ENCODE measurements at places on chromosomes 4 and X. TPM values are rescaled to one million over a fixed set of nuclear protein-coding genes. Genes with fewer than 3 reads are reported as not detected.

DNA sequence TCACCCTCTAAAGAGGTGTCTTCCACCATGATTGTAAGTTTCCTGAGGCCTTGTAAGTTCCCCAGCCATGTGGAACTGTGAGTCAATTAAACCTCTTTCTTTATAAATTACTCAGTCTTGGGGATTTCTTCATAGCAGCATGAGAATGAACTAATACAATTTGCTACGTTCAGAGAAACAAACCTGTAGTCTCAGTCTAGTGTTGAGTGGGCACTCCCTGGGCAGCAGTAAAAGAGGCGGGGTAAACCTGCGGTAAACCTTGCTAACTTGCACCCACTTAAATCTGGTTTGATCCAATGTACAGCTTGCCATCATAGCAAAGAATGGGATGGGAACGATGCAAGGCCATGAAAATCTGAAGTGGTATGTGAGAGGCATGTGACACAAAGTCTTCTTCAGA is 22.4 kb downstream of the GRXCR1 start:
- no peak for DNase-seq

DNA sequence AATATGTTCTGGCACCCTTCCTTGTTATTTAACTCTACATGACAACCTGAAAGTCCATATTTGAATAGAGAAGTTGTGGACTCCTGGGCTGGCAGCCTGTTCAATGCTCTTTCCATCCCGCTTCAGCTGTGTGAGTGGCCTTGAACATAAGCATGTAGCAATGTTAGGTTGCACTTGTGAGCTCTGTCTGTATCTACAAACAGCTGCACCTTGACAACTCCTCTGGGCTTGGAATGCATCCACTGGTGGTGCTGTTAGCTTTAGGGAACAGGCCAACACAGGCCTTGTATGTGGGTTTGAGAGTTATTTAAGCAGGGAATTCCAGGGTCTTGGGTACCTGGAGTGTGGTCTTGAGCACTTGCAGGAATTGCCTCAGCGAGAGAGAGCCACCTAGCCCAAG is 141.2 kb downstream of the DTHD1 start:
- no peak for DNase-seq

GRCh38 chr4:128475597-128475996 is 188.0 kb upstream of the PGRMC2 start:
- no peak for DNase-seq

- DNase-seq, result no peak
These were observed 9.6 kb upstream of the AMTN start for GRCh38 chr4:70508801-70509200.

- no peak for DNase-seq
These were observed 7.6 kb downstream of the DLG3 start for GRCh38 chrX:70452143-70452733.

DNA sequence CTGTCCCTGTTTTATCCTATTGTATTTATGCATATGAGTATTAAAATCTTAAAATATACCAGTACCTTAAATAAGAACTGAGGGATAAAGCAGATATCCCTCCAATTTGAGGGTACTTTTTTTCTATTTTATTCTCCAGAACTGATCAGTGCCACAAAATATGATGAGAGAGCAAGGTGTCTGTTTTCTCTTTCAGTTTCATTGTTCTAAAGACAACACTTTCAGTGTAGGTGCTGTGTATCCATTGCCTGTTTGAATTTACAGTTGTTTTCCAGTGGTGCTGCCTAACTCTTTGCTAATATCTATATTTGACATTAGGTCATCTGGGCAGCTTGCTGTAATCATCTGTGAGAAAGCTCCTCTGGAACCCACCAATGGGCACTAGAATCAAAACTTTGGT is 394.7 kb downstream of the IL1RAPL1 start:
- no peak for DNase-seq

- no peak for DNase-seq
These were observed 95.1 kb downstream of the ARSF start for GRCh38 chrX:3136161-3136961.

DNA sequence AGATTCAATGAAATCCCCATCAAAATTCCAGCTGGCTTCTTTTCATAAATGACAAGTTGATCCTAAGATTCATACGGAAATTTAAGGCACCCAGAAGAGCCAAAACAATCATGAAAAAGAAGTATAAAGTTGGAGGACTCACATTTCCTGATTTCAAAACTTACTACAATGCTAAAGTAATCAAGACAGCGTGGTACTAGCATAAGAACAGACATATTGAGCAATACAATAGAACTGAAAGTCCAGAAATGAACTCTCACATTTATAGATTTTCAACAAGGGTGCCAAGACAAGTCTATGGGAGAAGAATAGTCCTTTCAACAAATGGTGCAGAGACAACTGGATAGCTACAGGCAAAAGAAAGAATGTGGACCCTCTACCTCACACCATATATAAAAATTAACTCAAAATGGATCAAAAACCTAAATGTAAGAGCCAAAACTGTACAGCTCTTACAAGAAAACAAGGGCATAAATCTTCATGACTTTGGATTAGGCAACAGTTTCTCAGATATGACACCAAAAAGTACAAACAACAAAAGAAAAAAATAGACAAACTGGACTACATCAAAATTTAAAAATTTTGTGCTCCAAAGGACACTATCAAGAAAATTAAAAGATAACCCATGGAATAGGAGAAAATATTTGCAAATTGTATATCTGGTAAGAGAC is 28.5 kb downstream of the SASH3 start:
- no peak for DNase-seq

- no peak for DNase-seq
These were observed 4.8 kb upstream of the SH3BP2 start for GRCh38 chr4:2788101-2788500.

- DNase-seq, result no peak
These were observed 42.0 kb downstream of the MAP7D3 start for GRCh38 chrX:136209016-136209738.

- no peak for DNase-seq
These were observed 200.9 kb upstream of the DIAPH2 start for GRCh38 chrX:96483647-96484160.

GRCh38 chrX:41722816-41723618 is 964 bp upstream of the GPR82 start:
- DNase-seq, result no peak

- DNase-seq, result no peak
These were observed 7.2 kb downstream of the SCARB2 start for GRCh38 chr4:76206222-76206942.

DNA sequence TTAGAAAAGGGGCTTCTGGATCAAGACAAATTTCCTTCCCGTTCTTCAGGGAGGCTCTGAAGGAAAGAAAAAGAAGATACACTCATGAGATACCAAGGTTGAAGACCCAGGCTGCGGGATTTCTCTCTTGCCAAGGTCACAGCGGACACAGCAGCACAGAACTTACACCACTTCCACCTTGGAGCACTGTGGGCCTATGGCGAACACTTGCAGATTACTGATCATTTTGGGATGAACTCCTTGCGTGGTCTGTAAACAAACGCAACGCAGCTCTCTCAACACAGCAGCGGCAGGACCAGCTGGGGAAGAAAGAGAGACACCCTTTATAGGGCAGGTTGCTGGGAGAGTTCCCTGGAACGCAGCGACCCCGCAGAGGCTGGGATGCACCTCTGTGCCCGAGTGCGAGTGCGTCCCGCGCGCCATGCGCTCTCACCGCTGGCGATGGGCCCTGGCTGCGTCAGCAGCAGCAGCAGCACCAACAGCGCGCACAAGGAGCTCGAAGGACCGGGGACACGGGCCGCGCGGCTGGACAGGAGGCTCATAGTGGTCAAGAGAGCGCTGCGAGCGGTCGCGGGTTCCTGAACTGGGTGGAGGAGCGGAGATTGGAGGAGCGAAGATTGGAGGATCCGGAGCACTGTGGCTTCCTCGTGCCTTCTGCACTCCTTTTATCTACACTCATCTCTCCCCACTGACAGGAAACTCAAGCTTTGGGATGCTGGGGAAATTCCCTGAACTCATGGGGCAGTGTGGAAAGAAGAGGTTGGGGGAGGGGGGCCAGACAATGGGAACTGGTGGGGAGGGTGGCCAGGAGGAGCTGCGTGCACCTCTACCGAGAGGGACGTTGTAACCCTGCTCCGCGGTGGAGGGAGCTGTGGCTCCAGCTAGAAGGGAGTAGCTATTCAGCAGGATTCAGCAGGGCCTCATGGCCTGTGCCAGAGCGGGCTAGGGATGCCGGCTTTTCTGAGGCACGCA is at the start of gene CXCL5:
TSS of gene CXCL5 (minus strand) at position 638 of the 972 bp plus-strand sequence. CDS start at position 542, 96 bp downstream.
- peak; percentile 78 for DNase-seq

GRCh38 chrX:118225711-118226428 is 109.3 kb upstream of the KLHL13 start:
- no peak for DNase-seq

DNA sequence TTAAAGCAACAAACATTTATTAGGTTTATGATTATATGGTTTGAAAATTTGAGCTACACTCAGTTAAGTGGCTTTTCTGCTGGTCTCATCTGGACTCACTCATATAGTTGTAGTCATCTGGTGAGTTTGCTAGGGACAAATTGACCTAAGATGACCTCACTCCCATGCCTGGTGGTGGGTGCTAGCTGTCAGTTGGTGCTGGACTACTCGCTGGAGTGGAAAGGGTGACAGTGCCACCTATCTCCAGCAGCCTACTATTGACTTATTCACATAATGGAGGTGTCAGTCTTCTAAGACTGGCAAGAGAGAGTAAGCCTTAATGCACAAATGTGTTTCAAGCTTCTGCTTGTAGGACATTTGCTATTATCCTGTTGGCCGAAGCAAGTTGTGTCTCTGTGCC is 88.2 kb downstream of the TASL start:
- no peak for DNase-seq

DNA sequence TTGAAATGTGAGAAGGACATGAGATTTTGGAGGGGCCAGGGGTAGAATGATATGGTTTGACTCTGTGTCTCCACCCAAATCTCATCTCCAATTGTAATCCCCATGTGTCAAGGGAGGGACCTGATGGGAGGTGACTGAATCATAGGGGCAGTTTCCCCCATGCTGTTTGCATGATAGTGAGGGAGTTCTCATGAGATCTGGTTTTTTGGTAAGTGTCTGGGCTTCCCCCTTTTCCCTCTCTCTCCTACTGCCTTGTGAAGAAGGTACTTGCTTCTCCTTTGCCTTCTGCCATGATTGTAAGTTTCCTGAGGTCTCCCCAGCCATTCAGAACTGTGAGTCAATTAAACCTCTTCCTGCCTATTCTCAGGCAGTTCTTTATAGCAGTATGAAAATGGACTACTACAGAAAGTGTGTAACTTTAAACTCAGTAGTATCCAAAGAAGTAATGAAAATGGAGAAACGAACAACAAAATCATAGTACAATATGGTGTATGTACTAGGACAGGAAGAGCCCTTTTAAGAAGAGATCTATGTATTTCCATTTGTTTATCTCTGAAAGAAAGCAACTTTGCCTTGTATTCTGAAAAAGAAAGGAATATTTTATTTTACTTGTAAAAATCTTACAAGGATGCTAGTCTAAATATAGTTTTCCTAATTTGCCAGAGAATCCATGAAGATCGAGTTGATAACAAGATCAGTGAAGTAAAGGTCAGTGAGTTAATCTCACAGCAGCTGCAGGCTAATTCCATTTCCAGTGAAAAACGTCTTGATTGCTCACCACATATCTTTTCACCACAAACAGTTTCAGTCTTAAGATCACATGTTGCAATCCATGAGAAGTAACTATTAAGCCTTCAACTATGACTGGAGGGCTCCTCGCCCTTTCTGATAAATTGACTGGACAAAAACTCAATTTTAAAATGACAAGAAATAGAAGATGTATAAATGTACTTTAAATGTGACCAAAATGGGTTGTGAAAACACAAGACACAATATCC is 20.5 kb downstream of the PKD2 start:
- no peak for DNase-seq

- no peak for DNase-seq
These were observed 110.3 kb downstream of the AREG start for GRCh38 chr4:74555231-74555630.

DNA sequence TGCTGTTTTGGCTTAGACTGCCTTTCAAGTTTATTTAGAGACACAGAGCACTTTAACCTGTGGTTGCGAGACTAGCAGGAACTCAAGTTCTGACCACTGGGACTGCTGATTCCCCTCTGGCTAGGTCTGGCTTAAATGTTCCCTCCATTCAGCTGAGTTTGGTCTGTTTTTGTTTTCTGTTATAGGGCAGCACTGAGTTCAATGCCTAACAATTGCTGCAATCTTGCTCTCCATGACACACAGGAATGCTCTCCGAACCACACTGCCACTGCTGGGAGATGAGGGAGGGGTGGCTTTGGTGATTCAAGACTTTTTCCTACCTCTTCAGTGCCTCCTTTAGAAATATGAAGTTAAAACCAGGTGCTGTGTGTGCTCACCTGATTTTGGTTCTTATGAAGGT is 106.3 kb upstream of the EOLA2 start:
- no peak for DNase-seq

GRCh38 chrX:44922980-44923379 is 50.0 kb downstream of the KDM6A start:
- DNase-seq, result no peak

GRCh38 chr4:146235654-146236177 is 21.4 kb downstream of the REELD1 start:
- DNase-seq, result no peak

GRCh38 chr4:93183576-93183975 is 645.0 kb upstream of the ATOH1 start:
- DNase-seq, result no peak

GRCh38 chrX:131063613-131064012 is 5.5 kb downstream of the ARHGAP36 start:
- DNase-seq, result no peak

DNA sequence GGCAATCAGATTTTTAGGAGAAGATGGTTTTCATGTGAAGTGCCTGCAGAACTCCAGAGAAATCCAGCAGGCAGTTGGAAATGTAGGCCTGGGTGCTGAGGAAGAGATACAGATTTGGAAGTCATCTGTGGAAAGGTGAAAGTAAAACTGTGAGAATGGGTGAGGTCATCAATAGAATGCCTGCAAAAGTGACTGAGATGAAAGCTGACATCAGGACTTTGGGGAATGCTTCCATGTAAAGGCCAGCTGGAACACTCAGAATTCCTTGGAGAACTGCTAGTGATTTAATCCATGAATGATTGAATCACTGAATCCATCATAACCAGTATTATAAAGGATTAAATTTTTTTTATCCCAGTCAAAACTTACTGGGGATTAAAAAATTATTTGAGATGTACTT is 124.5 kb upstream of the GIMD1 start:
- DNase-seq, result no peak

PABPC5 gene
- total RNA-seq, result 0.67 TPM

CSAG3 gene
- not detected for total RNA-seq

SLC9A7 gene
- 1.0 TPM for total RNA-seq

MBTPS2 gene
- 11.2 TPM for total RNA-seq

BGN gene
- total RNA-seq, result 175 TPM

HPGD gene
- total RNA-seq, result 2.4 TPM

GPRASP1 gene
- total RNA-seq, result 8.2 TPM

ETDA gene
- not detected for total RNA-seq

All from cardiac septum (tissue), 1 donor.